ENCODE measurements at places on chromosomes 7 and 10. TPM values are rescaled to one million over a fixed set of nuclear protein-coding genes. Genes with fewer than 3 reads are reported as not detected.

DNA sequence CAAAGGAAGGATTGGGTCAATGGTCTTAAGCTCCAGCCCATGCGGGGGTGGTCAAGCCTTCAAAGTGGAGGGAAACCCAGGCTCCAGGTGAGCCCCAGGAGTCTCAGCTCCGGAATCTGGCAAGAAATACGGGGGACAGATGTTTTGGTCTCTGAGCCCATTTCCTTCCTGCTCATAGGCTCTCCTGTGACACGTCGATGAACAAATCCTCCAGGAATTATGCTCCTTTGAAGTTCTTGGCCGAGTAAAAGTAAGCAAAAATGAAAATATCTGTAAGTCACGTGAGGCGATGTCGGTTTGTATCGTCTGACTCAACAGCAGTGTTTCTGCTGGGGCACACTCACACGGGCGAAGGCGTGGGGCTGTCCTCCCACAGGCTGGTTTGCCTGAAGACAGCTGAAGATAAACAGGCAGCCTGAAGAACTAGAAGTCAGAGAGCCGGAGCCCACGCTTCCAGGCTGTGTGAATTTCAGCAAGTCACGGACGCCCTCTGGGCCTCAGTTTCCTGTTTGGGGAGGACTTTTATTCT is 52.6 kb upstream of the SMNDC1 start:
- no peak for DNase-seq

DNA sequence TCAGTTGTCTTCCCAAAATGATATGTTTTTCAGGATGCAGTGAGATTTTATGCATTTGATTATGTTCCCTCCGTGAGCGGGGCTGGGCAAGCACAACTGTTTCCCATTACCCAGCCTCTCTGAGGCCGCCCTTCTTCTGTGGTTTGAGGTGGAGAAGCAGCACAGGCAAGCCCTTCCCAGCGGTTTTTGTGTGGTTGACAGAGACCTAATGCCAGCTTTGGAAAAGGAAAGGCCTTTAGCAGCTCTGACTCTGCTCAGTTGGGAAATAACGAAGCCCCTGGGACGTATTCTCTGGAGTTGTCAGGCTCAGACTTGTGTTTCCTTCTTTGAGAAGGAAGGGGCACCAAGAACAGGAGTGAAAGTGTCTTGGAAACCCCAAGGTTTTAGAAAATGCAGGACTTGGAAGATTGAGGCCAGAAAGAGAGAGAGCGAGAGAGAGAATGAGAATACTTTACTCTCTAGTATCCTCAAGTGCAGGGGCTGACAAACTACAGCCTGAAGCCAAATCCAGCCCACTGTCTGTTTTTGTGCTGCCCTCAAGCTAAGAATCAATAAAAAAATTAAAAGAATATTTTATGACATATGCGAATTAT is 20.6 kb upstream of the PDCD4 start:
- no peak for DNase-seq

DNA sequence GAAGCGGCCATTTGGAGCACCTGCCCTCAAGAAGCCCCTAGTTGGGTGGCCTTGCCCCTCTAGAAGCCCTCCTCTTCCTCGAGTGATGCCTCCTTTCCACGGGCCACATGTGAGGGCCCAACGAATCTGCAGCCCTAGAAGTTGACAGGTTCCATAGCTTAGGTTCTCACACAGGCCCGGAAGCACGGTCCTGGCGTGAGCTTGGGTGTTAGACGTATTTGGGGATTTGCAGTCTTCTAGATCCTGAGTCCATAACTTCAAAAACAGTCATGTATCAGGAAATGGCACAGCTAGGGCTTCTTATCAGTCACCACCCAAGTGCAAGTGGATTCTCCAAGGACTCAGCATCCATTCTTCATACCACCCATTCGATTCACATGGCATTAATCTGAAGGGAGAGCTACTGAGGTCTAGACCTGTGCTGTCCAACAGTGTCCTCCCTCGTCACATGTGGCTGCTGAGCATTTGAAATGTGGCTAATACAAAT is 477 bp upstream of the FBXW4 start:
- no peak for DNase-seq

DNA sequence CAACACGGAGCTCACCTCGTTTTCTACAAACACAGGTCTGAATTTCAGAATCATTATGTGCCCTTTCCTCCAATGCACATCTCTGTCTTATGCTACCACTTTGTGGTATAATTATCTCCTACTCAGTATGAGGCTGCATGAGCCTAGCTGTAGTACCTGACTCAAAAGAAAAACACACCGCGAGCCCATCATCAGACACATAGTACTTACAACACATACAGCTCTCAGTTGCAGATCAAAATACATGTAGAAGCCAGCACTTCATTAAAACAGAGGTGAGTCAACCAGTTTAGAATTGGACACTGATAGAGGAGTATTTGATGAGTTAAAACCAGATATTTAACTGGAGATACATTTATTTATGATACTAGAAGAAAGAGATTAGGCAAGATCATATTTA is 1.4 kb upstream of the RTKN2 start:
- no peak for DNase-seq

GRCh38 chr7:38950309-38950708 is 27.4 kb upstream of the POU6F2 start:
- DNase-seq: no peak

- no peak for DNase-seq
Observed at GRCh38 chr10:132403511-132404168, 6.6 kb downstream of the PWWP2B start.

DNA sequence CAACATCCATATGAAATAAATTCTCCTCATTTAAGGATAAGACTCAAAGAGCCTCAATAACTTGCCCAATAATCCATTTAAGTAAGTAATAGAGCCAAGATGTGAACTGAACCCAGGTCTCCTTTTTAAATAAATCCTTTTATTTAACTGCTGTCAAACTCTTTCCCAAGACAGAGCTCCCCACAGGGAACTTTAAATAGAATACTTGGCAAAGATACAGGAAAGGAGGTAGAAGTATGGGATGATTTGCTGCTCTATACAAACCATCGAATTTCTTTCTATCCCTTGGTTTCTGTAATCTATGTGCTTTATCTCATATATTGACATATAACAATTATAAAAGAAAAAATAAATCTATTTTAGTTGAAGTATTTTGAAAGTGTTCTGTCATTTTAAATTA is 295.9 kb downstream of the CSTF2T start:
- no peak for DNase-seq

DNA sequence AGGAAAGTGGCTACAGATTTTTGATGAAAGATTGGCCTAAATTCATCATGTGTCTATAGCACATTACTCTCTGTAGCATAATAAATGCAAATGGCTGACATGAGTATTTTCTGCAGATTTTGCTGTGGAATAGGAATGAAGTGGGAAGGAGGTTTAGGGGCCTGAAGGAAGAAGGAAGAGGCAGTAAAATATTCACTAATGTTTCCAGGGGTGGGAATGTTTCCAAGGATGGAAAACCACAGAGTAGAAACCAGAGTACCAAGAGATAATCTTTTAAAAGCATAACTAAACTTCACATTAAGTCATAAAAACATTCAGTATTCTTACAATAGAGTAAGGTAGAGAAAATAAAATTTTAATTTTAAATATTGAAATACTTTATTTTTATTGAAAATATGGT is 267.8 kb downstream of the BICC1 start:
- no peak for DNase-seq

STRIP2 gene
- 2.8 TPM for polyA plus RNA-seq

DNA sequence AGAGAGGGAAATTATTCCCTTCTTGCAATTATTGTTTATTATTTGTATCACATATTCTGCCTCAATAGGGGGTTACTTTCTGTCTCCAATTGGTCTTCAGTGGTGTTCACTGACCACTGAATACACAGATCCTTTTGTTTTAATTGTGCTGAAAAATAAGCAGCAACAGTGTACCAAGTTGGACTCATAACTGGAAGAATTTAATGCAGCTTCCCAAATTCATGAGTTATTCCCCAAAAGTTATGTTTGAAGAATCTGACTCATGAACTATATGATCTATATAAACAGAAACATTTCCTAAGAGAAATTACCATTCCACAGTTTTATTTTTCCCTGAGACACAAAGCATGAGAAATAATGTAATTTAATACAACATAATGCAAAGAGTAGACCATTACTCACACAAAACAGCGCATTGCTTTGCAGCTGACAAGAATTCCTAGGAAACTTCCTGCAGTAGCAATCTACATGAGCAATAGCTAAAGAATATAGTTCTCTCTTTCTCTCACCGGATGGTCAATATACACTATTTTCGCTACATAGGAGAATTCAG is 479.2 kb downstream of the HTR7 start:
- no peak for DNase-seq

DNA sequence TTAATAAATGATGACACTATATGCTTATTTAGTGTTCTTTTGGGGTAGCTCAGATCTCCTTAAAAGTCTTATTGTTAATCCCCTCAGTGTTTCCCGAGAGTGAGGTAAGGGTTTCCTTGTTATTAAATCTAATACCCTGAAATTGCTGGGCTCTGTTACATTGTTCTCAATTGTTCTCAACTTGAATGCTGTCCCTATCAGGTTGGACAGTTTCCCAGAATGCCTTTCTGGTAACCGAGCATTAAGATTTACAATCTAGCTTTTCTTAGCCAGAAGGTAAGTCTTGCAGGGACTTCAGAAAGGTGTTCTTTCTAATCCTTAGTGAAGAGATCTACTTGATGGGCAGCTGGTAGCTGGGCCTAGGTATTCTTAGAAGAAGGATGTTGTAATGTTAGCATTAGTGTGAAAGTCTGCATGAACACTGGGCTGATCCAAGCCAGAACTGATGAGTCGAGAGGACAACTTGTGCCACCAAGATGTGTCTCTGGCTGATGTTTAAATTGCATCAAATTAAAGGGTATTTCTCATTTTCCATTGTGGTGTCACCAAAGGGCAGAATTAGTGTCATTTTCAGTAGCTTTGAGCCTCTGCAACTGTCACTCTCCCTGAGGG is 89.9 kb downstream of the SND1 start:
- no peak for DNase-seq

NSUN5 gene
- 14.6 TPM for polyA plus RNA-seq

- no peak for DNase-seq
Observed at GRCh38 chr10:29245476-29245875, 43.4 kb upstream of the LYZL1 start.

DNA sequence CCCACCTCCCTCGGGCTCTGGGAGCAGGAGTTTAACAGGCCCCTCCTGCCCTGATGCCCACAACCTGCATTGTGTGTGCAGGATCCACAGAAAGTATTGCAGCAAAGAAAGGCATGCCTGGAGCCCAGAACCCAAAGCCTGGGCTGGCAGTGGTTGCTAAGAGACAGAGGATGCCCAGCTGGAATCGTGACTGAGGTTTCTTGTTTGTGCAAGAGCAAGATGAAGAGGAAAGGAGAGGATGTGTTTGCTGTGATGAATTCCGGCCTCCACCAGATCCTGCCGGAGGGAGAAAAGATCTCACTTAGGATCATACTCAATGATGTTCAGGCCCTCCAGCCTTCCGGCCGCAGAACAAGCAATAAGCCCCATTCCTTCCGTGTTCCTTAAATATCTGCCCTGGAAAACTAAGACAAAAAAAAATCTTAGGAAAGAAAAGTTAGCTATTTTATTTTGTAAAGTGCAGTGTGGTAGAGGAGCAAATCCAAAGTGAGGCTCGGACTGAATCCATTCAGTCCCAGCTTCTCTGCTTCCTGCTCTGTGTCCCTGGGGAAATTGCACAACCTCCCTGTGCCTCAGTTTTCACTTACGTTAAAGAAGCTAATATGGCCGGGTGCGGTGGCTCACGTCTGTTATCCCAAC is 57.1 kb downstream of the SLIT1 start:
- no peak for DNase-seq

GRCh38 chr7:149766135-149766675 is 7.2 kb downstream of the ZNF467 start:
- no peak for DNase-seq

Data from left renal pelvis (tissue), 4 donors.